ENCODE measurements at places on chromosomes 3 and 15. TPM values are rescaled to one million over a fixed set of nuclear protein-coding genes. Genes with fewer than 3 reads are reported as not detected.

- peak; percentile 20 for DNase-seq
These were observed 141.4 kb downstream of the RBPMS2 start for GRCh38 chr15:64634027-64634426.

- no peak for DNase-seq
These were observed 1.3 kb downstream of the DENND6A start for GRCh38 chr3:57691411-57692132.

DNA sequence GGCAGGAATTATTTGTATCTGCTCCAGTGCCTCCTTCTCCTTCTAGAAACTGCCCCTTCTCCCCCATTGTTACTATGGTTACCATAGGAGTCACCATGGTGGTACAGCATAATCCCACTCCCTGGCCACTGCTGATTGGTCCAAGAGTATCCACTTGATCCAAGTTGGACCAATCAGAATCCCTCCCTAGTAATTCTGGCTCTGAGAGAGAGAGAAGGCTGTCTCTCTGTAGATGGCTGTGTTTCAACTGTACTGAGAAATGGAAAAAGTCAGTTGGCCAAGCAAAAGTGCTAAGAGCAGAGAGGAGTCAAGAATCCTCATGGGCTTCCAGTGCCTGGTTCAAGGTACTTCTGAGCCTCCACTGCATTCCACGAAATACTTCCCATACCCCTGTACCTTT, 120.6 kb upstream of the SPATA12 start:
- no peak for DNase-seq

- DNase-seq = no peak
These were observed 66.1 kb downstream of the HMG20A start for GRCh38 chr15:77486542-77487468.

DNA sequence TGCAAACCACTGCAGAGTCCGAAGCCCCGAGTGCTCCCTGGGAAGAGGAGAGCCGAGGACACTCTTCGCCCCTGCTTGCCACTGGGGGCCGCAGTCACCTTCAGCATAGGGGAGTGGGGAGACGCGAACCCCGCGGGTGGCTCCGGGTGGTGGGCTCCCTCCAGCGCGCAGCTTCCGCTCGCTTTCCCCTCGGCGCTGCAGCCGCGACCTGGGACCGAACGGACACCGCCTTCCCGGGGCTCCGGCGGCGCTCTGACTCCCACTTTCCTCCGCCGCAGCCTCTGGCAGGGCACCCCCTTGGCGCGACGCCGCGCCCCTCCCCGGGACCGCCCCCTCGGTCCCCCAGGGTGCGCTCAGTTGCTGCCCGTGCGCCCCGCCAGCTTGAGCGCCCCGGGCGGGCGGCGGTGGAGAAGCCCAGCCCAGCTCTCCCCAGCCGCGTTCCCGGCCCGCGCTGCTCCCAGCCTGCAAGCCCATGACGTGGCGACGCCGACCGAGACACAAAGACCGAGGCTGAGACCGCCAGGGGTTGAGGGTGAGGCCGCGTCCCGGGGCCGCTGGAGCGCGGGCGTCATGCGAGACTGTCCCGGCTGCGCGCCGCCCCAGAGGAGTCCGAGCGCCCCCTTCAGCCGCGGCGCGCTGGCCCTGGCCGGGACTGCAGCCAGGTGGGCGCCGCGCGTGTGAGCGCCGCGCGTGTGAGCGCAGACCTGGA, at the start of gene MINAR1:
Gene MINAR1, plus strand, starts transcription at position 701 of the 709 bp plus-strand sequence. CDS start 23,812 bp downstream, outside the sequence.
- DNase-seq = peak; percentile 42

DNA sequence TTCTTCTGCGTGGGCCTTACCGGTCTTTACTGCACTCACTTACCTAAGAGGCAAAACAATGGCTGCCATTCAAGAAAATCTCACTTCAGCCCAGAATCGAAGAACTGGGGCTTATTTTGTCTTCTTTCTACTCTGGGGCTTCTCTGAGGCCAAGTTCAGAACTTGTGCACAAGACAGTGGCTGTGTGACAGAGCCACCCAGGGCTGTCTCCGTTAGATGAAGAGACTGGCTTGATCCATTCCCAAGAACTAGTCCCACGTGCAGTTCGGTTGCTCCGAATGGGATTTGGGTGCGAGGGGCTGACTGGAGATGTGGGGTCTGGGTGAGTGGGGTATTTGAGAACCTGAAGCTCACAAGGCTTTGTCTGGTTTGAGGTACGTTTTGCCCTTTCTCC, 795 bp upstream of the TCF12 start:
- DNase-seq = no peak

DNA sequence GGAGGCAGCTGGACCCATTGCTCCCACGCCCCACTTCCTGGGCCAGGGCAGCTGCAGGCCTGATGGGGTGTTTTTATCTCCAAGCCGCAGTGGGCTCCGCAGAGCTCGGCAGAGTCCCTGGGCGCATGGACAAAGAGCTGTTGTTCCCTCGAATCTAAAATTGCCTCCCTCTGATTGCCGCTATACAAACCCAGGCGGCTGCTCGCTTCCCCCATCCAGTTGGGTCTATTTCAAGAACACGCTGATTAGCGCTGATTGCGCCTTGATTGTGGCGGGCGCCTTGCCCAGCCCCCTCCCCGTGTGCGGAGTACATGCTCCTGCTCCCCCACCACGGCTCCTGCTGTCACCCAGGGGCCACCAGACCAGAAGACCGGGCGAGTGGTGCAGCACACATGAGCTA, 43.4 kb upstream of the SLC6A1 start:
- no peak for DNase-seq

- DNase-seq = peak; percentile 41
These were observed 5.6 kb upstream of the MAGEF1 start for GRCh38 chr3:184717399-184717983.

DNA sequence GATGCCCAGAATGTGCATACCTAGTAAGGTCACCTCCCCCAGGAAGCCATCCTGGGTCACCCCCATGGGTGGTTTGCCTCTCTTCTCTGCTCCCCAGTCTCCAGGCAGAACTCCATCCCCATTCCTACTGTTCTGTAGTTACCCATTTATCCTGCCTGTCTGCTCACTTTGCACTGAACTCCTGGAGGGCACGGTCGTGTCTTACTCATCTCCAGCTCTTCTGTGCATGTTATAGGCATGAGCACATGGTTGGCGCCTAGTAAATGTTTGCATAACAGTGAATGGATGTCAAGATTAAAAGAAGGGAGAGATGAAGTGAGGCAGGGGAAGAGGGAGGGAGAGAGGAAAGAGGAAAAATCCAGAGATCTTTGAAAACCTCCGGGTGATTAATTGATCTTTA, 208.4 kb upstream of the TRIM42 start:
- DNase-seq = no peak

The DOCK3 gene
- 2.2 TPM for polyA plus RNA-seq

The NTRK3 gene
- polyA plus RNA-seq = 13.7 TPM

The SV2B gene
- polyA plus RNA-seq = 0.88 TPM

The HACD2 gene
- polyA plus RNA-seq = 45.8 TPM

The CCDC13 gene
- polyA plus RNA-seq = 1.8 TPM

The PCLAF gene
- polyA plus RNA-seq = 40.8 TPM

The SCN11A gene
- polyA plus RNA-seq = 1.4 TPM

The RAB6B gene
- 16.4 TPM for polyA plus RNA-seq

The GPR156 gene
- 3.0 TPM for polyA plus RNA-seq

All from renal cortex interstitium (tissue), 15 donors.